Cerebellum (tissue), 4 donors: ENCODE measurements at places on chromosomes 12 and 14.

GRCh38 chr14:92952481-92953298 lies 29.7 kb downstream of the CHGA start:
- peak; percentile 24 for DNase-seq

DNA sequence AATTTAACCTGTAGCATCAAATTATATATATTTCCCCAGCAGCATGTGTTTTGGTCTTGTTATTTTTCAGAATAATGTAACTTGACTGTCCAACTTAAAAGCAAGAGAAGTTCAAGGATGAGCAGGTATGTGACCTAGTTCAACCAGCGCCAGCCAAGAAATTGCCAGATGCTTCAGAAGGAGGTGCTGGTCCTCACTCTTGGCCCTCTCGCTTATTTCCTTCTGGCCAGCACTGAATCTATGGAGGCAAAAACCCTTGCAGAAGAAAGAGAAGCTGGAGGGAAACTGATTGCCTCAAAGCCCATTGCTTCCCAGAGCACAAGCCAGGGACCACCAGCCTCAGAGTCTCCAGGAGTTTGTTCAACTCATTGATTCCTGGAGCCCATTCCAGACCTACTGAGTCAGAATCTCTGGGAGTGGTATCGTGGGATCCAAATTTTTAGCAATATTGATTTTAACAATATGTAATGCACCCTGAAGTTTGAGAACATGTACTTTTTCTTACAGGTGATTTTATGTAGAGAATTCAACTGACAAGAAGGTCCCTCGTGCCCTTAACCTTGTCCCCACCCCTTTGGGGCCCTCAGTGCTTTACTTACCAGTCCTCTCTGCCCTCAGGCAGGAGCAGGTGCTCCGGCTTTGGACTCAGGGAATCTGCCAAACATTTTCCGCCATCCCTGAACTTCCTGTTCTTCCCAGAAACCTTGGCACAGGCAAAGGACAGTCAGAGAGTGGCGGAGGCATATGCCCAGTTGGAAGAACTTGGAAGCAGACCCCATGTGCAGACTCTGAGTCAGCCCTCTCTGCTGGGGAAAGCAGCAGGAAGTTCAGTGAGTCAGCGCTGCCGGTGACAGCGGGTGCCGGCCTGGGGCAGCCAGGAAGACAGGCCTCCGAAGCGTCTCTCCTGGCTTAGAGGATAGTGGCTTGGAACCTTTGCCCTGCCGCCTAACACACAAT lies 10.4 kb downstream of the BEST3 start:
- peak; percentile 83 for DNase-seq

DNA sequence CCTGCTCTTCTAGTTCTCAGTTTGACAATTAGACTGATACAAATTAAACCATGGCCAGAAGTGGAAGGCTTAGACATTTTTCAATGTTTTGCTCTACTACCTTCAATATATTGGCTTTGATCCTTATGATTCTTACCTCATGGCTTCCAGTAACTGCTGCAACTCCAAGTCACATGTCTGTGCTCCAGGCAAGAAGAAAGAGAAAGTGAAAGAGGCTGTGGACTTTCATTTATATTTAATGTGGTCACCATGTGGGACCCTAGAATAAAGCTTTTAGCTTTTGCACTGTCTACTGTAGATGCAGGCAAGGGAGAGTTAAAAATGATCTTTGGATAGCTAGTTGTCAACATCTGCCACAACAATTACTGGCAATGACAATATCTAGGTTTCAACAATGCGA lies 214.3 kb upstream of the PDE3A start:
- DNase-seq = no peak

DNA sequence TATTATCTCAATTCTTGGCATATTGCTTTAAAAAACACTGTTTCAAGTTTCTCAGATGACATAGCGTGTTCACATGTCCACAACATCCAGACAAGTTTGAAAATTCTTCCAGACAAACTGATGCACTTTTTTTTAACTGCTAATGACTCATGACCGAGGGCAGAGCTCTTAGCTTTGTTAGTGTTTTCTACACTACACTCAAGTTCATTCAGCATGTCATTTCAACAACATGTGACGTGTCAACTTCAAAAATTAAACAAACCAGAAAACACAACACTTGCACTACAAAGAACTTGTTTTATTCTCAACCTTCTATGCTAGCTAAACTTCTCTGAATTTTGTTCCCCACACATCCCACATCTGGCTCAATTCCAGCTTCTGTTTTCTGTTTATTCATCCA lies 1186.3 kb upstream of the FLRT2 start:
- no peak for DNase-seq

- DNase-seq = no peak
These were observed 20.1 kb upstream of the RIN3 start for GRCh38 chr14:92493492-92493891.

- DNase-seq = no peak
These were observed 31.5 kb downstream of the MDM2 start for GRCh38 chr12:68839183-68840147.

DNA sequence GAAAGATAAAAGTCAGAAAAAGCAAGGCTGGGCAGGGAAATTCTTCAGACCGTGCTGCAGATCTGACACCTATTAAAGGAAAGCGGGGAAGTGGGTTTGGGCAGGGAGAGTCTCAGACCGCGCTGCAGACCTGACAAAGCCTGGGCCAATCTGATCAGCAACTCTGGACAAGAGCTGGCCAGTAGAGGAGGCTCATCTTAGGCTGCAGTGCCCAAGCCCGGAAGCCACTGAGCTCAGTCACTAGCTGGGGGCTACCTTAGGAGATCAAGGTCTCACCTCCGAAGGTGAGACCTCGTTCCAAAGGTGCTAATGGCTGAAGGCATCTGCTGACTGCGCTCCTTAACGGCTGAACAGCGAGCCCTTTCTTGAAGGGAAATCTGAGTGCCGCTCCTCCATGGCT lies 60.2 kb downstream of the SINHCAF start:
- DNase-seq = no peak

GRCh38 chr12:92408072-92408900 lies 262.6 kb upstream of the BTG1 start:
- no peak for DNase-seq

GRCh38 chr12:5650829-5651461 lies 219.0 kb downstream of the NTF3 start:
- DNase-seq = no peak

DNA sequence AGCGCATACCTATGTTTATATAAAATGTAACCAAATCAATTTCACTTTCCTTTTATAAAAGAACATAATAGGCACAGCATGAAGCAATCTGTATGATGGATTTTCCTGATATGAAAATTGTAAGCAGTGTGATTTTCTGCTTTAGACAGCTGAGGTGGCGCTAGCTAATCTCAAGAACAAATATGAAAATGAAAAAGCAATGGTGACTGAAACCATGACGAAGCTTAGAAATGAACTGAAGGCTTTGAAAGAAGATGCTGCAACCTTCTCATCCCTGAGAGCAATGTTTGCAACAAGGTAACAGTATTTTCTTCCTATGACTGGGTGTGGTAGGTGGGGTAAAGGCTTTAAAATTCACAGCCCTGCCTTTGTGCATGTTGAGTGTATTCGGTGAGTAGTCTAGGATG lies 65.0 kb upstream of the FGD4 start:
- DNase-seq = no peak

DNA sequence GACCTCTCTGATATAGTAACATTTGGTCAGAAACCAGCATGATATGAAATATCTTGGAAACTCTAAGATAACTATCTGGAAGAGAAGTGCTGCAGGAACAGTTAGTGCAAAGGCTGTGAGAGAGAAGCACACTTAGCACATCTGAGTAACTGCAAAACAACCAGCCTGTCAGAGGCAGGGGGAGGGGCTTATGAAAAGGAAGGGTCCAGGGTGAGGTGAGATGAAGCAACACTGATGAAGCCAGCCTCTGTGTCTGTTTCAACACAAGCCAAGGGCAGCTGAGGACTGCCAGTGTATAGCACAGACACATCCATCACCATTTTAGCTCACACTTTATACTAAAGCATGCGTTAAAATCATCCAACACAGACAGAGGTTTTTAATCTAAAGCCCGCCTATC lies 37.4 kb upstream of the OVCH1 start:
- no peak for DNase-seq

GRCh38 chr12:109943811-109944210 lies 43.7 kb downstream of the TCHP start:
- DNase-seq = no peak

- DNase-seq = no peak
These were observed 262.8 kb downstream of the SLC16A7 start for GRCh38 chr12:59858508-59859170.

DNA sequence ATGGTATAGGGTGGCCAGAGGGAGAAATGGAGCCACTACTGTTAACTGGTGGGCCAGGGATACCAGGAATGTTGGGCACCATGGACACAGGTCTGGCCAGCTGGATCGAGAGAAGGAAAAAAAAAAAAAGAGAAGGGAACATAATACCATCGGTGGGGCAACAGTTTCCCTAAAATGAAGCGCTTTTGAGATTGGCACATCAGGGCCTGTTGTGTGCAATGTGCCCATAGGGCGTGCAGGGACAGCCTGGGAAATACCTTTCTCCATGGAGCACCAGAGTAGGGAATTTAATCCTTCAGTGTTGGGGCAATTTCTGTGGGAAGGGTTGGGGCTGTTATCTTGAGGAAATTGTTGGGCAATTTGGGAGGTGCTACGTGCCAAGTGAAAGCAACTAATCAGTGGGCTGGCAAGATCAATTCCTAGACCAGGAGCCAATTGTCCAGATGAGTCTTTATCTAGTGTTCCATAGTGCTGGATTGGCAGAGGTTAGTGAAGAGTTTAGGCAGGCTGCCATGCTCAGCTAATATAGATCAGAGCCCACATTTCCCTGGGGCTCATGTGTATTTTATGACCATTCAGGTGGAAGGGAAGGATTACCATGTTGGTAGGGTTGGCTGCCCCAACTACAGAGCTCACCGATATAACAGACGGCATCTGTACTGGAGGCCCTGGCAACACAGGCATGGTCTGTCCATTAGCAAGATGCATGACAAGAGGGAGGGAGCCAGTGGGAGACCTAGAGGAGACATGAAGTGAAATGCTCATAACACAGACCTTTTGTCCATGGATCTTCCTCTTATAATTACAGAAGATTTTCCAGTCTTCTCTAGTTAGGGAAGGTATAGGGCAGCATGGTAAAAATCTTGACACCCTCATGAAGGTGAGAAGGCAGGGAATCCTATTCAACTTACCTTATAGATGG lies 25.5 kb upstream of the NPFF start:
- DNase-seq = no peak

- no peak for DNase-seq
These were observed 25.6 kb upstream of the UBC start for GRCh38 chr12:124940143-124940392.

DNA sequence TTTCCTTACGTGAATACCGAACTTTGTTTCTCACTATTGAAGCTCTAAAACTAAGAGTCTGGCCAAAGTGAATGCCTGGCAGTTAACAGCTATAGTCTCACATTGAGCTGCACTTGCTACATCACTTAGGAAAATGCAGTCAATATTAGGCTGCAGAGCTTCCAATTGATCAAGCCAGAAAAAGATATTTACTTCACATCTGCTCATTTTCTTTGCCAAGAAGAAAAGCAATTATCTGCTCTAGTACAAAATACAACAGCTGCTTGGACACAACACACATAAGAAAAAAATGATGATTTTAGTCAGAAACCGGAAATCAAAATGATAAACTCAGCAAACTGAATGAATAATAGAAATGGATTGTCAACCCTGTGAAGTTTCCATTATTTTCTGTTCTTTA lies 45.4 kb downstream of the TMTC1 start:
- no peak for DNase-seq

- no peak for DNase-seq
These were observed 111.2 kb downstream of the LRRK2 start for GRCh38 chr12:40335991-40336390.

GRCh38 chr14:94676495-94677185 lies 64.4 kb downstream of the SERPINA3 start:
- no peak for DNase-seq

DNA sequence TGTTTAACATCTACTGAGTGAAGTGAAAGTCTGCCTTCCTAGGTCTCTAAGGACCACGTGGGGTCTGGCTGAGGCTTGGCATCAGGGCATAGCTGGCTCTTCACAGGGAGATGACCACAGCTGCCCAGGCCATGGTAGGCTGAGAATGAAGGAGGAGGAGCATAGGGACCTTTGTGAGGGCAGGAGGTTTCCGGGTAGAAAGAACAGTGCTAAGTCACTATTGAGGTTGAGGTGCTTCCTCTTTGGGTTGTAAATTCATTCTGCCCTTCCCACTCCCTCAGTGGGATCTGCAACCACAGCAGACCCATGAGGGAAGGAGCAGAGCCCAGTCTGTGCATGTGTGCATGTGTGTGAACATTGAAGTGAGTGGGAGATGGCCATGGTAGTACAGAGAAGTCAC lies 909.6 kb downstream of the VRK1 start:
- DNase-seq = no peak

DNA sequence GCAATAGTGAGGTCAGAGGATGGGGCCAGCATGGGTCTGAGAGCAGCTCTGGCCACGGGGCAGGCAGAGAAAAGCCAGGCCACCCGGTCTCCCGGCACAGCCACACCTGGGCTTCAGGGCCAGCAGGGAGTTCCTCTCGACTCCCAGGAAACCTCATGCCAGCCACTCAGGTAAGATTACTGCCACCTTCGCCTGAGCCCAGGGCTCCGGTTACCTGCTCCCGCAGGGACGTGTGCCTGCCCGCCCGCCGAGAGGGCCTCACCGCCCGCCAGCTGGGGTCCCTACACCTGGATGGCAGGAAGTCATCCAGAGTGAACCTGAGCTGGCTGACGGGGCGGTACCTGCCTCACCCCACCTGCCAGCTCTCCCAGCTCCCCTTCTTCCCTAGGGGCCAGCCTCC lies 7.3 kb downstream of the JAG2 start:
- DNase-seq = no peak

GRCh38 chr14:105209646-105210045 lies 28.5 kb upstream of the NUDT14 start:
- DNase-seq = no peak

DNA sequence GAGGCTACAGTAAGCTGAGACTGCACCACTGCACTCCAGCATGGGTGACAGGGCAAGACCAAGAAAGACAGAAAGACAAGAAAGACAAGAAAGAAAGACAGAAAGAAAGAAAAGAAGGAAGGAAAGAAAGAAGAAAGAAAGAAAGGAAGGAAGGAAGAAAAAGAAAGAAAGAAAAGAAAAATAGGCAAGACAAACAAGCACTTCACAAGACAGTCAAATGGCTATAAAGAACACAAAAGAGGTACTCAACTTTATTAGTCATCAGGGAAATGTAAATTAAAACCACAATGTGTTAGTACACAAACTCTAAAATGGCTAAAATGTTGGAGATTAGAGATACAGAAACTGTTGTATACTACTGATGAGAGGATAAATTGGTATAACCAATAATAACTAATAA lies 6.6 kb downstream of the ATXN3 start:
- DNase-seq = no peak

GRCh38 chr14:67068251-67068650 lies 121.0 kb upstream of the GARIN2 start:
- no peak for DNase-seq

DNA sequence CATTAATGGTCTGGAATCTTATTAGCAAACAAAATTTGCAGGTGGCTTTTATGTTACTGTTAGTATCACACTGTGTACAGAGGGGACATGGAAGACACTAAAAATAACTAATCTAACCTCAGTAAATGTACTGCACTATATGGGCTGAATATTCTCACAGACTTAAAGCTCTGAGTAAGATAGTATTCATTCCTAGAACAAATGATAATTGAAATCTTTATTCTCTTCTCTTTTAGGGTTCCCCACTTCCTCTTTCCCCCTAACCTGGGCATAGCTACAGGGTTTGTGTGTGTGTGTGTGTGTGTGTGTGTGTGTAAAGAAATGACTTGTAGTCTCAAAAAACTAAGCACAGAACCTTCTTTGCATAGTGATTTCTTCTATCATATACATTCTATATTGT lies 21.4 kb upstream of the HECTD1 start:
- DNase-seq = no peak

- no peak for DNase-seq
These were observed 98.2 kb downstream of the ZFP36L1 start for GRCh38 chr14:68694516-68695235.
